ENCODE measurements at places on chromosomes 2 and 18.

DNA sequence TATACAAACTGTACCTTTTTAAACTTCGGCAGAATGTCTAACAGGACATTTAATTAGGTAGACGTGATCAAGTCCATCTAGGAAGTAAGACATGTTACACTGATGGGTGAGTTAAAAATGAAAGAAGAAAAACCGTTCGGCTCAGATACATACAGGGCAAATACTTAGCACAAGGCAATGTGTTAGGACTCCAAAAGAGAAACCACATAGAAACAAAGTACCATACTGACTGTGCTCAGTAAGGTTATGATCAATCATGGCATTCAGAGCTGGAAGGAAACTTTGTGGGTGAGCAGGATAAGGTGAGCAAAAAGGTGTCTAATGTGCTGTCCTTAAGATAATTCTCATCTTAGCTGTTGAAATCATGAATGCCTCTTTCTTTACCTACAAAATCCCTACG is 211.9 kb downstream of the STK39 start:
- no peak for DNase-seq

DNA sequence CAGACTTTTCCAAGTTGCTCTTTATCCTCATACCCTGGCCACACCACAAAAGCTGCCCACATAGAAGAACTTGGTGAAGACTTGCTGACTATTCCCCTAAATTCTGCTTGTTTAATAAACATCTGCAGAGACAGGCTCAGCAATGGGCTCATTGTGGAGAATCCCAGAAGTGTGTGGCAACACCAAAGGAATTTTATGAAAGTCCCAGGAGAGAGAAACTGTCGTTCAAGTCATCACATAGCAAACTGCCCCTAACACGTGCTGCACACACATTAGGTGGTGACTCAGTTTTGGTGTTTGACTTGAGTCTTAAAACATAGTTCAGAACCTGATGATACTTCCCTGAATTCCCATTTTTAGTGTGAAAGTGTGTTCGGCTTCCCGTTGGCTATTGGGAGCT is 38.6 kb downstream of the CYP1B1 start:
- no peak for DNase-seq

- DNase-seq: no peak
Observed at GRCh38 chr2:22855761-22856184, 529.2 kb upstream of the KLHL29 start.

GRCh38 chr2:138931284-138932256 is 151.4 kb upstream of the NXPH2 start:
- no peak for DNase-seq

GRCh38 chr2:120632796-120633646 is 102.6 kb upstream of the GLI2 start:
- DNase-seq: no peak

- no peak for DNase-seq
Observed at GRCh38 chr2:105546628-105546974, 147.8 kb upstream of the FHL2 start.

DNA sequence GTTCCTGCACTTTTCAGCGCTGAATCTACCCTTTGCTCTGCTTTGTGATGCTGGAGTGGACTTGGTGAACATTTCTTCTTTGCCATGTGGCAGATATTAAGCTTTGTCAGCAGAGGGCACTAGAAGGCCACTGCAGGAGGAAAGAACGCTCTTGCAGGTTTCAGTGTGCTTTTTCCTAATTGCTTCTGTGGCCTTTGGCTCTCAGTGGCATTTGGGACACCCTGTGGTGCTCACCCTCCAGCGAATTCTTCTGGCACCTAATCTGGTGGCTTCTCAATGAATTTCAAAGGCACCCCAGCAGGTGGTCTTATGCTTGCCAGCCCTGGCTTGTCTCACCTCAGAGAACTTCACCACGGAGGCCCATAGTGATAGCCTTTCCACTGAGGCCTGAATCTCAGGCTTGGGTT is 146.7 kb downstream of the MYO3B start:
- peak; percentile 6 for DNase-seq

DNA sequence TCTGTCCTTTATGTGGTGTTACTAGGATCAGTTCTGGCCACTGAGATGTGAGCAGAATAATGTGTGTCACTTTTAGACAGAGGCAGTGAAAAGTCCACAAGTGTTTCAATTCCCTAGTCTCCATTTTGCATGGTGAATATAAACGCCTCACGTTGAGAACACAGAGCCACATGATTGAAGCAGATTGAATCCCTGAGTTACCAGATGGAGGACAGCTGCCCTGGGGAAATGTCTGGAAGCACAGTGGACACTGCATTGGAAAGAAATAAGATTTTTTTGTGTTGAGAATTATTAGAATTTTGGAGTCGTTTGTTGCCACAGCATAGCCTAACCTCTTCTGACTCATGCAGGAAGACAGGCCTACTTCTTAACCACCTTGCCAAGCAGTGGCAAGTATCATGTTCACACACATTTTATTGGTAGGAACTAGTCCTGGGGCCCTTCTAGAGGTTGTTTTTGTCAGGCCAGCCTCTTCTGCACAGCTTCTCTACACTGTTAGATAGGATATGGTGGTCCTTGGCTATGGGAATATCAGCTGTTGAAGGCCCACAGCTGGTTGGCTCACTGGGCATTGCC is 188.6 kb downstream of the TMEM182 start:
- no peak for DNase-seq

- peak; percentile 17 for DNase-seq
Observed at GRCh38 chr2:26344581-26345282, 1.2 kb upstream of the SELENOI start.

DNA sequence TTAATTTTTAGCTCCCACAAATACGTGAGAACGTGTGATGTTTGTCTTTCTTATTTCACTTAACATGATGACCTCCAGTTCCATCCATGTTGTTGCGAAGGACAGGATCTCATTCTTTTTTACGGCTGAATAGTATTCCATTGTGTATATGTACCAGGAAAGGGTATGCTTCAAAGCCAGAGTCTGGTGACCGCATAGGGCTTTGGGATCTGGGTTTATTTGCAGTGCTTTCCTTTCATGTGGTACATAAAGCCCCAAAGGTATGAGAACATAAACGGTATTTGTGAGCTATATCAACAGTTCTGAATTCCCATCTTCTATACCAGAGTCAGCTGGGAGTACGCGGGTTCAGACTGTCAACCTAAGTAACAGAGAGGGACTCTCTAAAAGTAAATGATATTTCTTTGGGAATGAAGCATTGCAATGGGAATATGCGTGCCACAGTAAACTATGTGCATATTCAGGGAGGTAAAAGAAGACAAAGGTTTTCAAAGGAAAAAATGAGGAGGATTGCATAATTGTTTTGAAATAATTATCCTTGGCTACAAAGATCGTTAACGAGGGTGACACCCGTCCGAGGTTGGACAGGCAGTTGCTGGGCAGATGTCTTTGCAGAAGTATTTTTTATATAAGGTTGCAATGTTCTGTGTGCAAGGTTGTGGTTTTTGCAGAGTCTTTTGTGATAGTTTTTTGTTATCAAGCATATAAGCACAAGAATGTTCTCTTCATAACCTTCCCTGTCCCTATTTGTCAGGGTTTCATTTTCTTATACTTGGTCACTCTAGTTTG is 24.4 kb downstream of the CRYGD start:
- DNase-seq: no peak

- DNase-seq: peak; percentile 60
Observed at GRCh38 chr18:8705961-8706790, 820 bp downstream of the MTCL1 start.

DNA sequence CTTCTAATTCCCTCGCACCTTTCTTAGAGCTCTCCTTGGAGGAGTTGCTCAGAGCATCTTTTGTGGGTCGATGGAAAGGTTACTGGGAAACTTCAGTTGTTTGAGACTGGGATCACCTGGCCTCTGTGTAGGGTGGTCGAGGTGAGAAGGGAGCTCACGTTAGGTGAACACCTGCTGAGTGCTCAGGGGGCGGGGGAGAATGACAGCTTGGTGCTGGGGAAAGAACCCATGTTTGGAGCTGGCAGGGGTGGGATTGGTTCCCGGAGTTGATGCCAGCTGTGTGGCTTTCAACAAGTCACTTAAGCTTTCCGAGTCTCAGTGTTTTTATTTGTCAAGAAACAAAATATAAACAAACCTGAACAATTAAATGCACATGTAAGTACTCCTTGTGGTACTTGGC is 122.3 kb downstream of the GLI2 start:
- DNase-seq: no peak

DNA sequence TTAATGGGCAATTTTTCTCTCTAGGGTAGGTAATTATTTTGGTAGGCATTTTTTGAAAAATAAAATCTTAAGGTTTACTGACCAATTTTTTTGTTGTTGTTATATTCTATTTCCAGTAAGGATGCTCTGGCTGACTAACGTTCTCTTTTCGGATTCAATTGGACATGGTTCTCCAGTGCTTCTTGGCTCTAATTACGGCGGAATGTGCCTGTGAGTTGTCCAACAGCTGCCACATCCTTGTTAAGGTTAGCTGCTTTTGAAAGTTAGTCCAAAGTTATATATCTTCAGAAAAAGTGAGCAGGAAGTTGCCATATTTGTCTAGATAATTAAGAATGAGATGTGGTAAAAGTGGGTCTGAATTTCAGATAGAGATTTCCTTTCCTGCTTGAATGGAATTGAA is 45.8 kb upstream of the SMIM21 start:
- no peak for DNase-seq

DNA sequence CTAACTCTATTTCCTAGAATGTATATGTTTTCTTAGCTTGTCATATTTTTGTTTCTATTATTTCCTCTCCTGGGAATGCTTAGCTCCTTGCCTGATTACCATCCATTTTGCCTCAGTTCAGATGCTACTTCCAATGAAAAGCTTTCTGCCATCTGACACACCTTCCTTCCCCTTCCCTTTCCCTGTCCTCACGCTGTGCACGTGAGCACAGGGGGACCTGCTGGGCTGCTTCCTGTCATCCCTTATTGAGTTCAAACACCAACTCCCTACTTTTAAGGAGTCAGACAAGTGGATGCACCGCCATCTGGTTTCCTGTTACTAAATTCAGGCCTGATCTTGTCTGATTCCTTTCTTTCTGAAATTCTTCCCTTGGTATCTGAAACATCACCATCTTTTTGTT is 2.4 kb upstream of the INO80C start:
- DNase-seq: no peak

DNA sequence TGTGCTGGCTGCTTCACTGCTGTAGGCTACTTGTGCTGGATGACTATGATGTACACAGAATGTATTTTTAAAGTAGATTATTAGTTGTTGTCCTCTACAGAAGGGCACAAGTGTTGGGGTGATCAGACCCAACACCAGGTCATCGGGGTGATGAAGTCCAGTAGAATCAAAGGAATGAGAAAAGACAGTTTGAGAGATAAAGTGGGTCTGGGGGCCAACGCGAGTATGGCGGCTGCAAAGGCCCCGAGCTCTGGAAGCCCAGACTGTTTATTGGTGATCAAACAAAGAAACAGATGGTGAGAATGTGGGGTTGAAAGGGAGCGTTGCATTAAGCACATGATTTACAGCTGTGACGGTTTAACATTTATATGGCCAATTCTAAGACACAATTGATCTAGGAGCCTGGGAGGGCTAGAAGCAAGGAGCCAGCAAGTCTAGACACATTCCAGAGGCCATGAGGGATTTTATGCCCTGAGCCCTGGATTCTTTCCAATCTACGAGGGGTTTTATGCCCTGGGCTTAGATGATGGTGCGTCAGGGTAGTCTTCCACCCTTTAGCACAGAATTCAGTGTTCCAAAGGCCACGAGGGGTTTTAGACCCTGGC is 153.5 kb downstream of the AGPS start:
- no peak for DNase-seq
